ENCODE measurements at places on chromosomes 12 and 14.
A peak's percentile ranks its signal among the peaks of the same experiment; 100 is the strongest.

DNA sequence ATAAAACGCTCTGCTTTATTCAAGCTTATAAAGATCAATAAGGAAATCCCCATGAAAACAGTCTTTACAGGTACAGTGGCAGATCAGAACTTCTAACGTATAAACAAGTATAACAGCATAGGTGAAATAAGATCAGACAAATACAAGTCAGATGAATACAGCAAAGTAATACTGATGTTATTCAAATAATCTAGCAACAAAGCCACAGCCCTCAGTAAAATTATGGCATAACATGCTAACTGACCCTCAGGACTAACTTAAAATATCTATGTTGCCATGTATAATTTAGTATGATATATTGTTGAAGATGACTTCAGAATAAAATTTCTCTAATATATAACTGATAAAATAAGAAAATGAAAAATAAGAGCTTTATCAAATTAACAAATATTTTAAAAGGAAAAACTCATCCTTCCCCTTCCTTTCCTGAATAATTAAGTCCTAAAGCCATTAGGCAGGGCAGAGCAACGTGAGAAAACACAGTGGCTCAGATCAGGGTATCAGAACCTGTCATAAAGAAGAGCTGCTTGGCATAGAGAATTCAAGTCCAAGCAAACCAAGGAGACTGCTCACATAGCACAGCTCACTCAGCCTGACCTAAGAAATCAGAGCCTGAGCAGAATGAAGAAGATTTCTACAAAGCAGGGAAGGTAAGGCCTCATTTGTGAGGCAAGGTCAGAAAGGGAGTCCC lies 70.7 kb downstream of the PAWR start:
- no peak for DNase-seq

DNA sequence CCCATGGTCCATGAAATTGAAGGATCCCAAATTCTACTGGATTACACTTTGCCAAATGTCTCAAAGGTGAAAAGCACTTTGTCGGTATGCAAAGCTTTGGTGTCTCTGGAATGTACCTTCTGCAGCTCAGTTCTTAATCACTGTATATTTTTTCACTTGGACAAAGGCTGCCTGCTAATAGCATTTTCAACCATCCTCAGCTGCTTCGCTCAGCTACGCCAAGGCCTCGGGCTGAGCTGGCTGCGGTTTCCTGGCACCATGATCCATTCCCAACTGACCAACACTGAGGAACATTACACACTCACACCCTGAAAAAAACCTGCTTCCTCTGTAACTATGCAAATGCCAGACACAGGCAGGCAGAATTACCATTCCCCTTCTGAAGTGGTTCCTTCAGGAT lies 335.2 kb downstream of the DPF3 start:
- no peak for DNase-seq

DNA sequence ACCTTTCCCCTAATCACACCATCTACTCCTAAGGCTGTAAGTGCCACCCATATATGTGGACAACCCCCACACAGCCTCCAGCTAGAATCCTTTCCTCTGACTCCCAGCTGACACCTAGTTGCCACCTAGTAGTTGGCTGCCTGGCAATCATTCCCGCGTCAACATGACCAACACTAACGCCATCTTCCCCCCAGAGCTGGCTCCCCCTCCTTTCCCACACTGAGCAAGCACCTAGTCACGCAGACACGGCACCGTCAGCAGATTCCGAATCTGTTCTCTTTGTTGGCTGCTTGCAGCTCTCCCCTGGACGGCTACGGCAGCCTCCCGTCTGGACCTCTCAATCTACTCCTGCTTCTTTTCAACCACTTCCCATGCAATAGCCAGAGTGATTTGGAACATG lies 27.7 kb downstream of the UBR7 start:
- no peak for DNase-seq

GRCh38 chr12:60415351-60415750 lies 819.5 kb downstream of the SLC16A7 start:
- DNase-seq = no peak

DNA sequence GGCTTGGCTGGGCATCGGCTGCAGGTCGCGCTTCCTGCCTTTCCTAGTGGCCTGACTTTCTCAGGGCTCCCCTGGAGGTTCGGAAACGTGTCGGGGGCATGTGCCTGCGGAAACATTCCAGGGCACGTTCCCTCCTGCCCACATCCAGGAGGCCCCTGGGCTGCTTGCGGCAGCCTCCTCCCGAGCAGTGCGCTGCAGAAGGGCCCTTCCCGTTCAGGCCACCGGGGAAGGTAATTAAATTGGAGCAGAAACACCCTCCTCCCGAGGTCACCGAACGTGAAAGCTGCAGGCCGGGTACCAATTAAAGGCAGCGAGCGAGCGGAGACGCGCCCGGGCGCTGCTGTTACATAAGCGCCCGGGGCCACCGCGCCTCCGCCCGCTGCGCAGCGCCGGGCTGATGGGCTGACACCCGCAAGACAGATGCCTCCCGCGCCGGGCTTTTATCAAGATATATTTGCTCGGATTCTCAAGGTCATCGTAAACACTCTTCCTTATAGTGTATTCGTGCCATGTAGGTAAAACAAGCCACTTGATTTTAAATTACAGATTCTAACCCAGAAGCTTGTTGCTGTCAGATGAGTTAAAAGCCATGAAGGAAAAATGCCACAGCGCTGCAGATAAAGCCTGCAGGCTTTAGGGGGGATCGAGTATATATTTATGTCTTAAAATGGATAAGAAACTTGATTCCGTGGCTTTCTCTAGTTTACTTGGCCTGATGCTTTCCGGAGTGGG lies 31.4 kb downstream of the SSPN start:
- peak; percentile 21 for DNase-seq

GRCh38 chr12:47282206-47282605 lies 202.4 kb upstream of the AMIGO2 start:
- no peak for DNase-seq

DNA sequence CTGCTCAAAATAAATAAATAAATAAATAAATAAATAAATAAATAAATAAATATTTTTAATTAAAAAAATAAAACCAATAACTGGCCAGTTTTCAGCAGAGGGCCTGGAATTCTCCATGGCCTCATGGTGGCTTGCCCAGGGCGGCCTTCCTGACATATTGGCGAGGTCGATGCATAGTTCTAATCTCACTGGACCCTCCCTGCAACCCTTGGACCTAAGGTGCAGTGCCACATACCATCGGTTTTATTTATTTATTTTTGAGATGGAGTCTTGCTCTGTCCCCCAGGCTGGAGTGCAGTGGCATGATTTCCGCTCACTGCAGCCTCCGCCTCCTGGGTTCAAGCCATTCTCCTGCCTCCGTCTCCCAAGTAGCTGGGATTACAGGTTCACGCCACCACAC lies 3.9 kb upstream of the VSIG10 start:
- DNase-seq = no peak

GRCh38 chr12:22340143-22340542 lies 5.6 kb upstream of the ST8SIA1 start:
- no peak for DNase-seq

All from activated CD4-positive, alpha-beta T cell treated with anti-CD3 and anti-CD28 coated beads for 36 hours (primary cell).